ENCODE measurements at places on chromosomes 1 and 21. TPM values are rescaled to one million over a fixed set of nuclear protein-coding genes. Genes with fewer than 3 reads are reported as not detected.

DNA sequence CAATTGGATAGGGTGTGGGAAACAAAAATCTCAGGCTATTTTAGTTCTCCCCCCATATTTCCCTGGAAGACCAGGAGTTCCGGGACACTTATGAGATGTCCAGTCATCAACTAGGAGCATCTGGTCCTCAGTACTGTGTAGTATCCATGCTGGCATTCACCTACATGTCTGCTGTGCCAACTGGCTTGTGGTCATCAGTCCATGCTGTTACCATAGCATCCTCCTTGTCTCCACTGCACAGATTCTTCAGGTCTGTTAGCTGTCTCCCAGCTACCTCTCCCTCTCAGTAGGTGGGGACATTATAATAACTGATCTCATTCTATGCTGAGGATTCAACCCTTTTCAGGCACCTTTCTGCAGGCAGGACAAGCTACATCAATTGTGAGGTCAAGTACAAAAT lies 302.9 kb downstream of the BARHL2 start:
- H3K27me3 ChIP-seq, result no peaks in the 10 kb centered on the region
- no peak overlapping the region for H3K27ac ChIP-seq
- no peaks in the 10 kb centered on the region for H3K36me3 ChIP-seq
- H3K4me3 ChIP-seq, result no peak overlapping the region
- H3K4me1 ChIP-seq, result no peaks in the 10 kb centered on the region

DNA sequence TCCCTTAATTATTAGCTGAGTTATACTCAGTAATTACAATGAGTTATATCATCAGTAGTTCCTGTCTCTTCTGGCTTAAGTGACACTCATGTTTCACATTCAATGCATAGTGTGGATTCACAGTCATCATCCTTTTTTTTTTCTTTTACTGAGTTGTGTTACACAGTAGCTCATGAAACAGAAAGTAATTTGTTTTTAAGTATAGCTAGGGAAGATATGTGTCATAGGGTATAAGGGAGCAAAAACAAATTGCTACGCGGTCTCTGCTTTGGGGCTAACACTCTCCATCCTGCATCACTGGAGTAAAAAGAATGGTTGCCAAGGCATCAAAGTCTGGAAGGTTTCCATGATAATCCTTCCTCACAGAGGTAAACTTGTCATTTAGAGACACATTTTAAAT lies 971.7 kb upstream of the NCAM2 start:
- no peaks in the 10 kb centered on the region for H3K4me1 ChIP-seq
- DNase-seq, result no peak
- no peaks in the 10 kb centered on the region for H3K36me3 ChIP-seq
- H3K27ac ChIP-seq, result no peak overlapping the region
- no peaks in the 10 kb centered on the region for H3K27me3 ChIP-seq

GRCh38 chr21:16517383-16517782 lies 787.6 kb downstream of the USP25 start:
- no peak for DNase-seq
- no peaks in the 10 kb centered on the region for H3K27me3 ChIP-seq
- H3K4me3 ChIP-seq, result no peak overlapping the region
- no peaks in the 10 kb centered on the region for H3K4me1 ChIP-seq
- no peak overlapping the region for H3K27ac ChIP-seq
- no peaks in the 10 kb centered on the region for H3K36me3 ChIP-seq

DNA sequence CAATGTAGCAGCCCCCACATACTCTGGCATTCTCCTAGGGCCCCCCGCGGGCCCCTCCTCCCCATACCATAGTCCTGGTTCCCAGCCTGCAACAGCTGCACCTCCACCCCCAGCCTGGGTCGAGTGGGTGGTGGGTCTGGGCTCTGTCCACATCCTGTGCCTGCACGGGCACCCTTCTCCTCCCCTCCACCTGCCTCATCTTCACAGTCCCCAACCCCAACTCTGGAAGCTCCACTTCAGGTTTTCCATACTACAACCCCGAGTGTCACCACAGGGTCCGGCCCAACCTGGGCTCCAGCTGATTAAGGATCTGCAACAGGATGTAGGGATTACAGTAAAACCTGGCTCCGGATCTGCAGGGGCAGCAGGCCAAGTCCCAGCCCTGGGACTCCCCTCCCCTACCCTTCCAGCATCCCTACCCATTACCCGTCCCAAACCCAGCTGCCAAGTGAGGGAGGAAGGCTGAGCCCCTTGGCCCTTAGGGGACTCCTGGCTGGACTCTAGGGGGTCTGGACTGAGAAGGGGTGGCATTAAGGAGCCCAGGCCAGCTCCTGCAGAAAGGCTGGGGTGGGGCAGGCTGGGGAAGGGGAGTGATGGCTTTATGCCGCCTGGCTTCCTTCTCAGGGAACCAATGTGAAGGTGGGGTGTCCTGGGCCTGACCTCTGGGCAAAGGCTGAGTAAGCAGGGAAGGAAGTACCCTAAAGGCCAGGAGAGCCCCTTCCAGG lies 116.8 kb downstream of the CASZ1 start:
- H3K4me1 ChIP-seq, result no peaks in the 10 kb centered on the region
- no peak overlapping the region for H3K4me3 ChIP-seq
- H3K27ac ChIP-seq, result no peak overlapping the region

DNA sequence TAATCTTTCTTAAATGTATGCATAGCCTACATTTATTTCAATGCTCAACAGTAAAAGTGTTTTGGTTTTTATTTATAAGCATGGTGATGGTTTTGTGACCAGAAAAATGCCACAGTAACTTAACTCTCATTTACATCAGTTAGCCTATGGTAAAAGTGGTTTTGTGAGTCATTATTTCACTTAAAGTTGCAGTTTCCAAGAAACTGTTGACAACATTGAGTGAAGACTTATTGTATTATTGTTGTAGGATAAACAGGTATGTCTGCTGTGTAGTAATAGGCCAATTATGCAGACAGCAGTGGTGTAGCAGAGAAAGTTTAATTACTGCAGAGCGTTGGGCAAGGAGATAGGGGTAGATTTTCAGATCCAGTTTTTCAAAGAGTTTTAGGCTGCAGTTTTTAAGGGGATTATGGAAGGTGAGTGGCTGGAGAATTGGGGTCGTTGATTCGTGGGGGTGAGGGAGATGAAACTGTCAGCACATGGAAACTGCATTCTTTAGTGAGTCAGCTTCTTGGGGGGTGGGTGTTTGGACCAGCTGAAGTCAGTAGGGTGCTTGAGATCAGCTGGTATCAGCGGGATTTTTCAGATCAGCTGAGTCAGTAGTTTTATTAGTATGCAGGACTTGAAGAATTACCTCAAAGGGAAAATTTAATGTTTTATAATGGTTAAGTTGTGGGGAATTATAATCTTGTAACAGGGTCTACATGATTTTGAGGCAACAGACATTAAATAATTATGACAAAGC lies 168.7 kb upstream of the FMN2 start:
- DNase-seq, result no peak
- no peaks in the 10 kb centered on the region for H3K36me3 ChIP-seq
- no peak overlapping the region for H3K27ac ChIP-seq
- H3K4me3 ChIP-seq, result no peak overlapping the region

DNA sequence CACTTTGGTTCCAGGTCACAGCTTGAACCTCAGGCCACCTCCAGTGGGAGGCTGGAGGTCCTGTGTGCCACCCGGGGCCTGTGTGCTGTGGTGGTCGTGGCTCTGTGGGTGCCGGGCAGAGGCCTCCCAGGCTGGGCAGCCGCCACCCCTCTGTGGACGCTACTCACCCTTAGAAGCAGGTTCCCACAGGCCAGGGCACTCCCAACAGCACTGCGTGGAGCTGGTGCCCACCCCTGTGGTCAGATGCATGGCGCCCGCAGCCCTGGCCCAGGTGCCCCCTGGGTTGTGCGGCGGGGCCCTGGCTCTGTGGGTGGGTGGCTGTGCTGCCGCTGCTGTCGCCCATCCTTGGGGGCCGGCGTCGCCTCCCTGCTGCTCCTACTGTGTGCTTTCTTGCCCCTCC lies 39.7 kb downstream of the SKI start:
- H3K27ac ChIP-seq, result no peak overlapping the region
- no peaks in the 10 kb centered on the region for H3K27me3 ChIP-seq
- no peak overlapping the region for H3K4me3 ChIP-seq
- peaks cover 24% of the 10 kb centered on the region for H3K4me1 ChIP-seq
- DNase-seq, result no peak

DNA sequence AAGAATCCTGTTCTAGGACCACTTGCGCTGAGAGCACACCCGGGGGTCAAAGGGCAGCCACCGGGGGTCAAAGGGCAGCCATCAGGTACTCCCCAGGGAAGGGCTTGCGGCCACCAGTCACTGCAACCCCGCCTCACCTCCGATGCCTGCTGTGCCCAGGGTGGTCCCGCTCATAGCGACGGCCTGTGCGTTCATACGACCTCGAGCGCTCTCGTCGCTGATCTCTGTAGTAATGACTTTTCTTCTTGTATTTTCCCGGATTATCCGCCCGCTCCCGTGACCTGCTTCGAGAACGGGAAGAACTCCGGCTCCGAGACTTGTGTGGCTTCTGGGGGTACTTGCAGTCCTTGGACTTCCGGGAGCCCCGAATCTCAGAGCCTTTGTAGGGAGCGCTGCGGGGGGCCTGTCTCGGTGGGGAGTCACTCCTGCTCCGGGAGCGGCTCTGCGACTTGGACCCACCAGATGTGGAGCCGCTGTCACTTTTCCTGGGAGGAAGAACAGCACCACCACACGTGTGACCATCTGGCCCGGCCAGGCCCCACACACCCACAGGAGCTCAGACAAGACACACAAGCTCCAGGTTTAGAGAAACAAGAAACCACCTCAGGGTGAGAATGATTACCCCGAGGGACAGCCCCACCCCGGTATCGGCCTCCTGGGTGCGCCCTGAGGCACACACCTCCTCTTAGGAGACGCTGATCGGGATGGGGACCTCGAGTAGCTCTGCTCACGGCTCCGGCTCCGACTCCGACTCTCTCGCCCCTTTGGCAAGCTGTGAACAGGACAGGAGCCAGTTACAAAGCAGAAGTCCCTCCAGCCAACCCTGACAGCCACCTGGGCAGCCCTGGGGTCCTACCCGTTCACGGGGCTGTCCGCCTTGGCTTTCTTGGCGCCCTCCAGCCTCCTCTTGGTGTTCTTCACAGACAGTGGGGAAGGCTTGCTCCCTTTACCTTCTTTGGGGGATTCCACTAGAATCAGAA lies 11.7 kb downstream of the CCNL2 start:
- peaks cover 3% of the 10 kb centered on the region for H3K4me1 ChIP-seq
- H3K27ac ChIP-seq, result no peak overlapping the region
- no peak overlapping the region for H3K4me3 ChIP-seq

DNA sequence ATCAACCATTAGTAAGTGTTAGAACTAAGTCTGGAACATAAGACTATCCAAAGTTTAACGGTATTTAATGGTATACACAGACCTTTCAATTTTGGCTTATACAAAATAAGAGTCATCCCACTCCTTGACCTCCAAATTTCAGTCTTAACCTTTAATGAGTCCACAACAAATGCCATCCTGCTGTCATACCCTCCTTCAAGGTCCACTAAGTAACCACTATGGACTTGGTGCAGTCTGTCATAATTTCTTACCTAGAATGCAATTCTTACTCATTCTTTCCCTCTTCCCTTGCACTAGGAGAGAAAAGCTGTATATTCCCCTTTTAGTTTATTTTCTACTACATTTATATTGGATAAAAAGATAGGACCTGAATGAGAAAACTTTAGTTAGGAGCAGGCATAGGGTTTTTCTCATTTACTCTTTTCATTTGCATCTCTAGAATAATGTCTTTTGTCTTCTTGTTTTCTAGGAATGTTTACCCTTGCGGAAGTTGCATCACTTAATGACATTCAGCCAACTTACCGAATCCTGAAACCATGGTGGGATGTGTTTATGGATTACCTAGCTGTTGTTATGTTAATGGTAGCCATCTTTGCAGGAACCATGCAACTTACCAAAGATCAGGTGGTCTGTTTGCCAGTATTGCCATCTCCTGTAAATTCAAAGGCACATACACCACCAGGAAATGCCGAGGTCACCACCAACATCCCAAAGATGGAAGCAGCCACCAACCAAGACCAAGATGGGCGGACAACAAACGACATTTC lies 62.1 kb upstream of the ZNF326 start:
- DNase-seq, result no peak
- peaks cover 48% of the 10 kb centered on the region for H3K36me3 ChIP-seq
- H3K27ac ChIP-seq, result no peak overlapping the region
- H3K4me1 ChIP-seq, result peaks cover 1% of the 10 kb centered on the region

GRCh38 chr1:221316491-221317056 lies 425.3 kb downstream of the DUSP10 start:
- no peak for DNase-seq
- H3K4me3 ChIP-seq, result no peak overlapping the region
- H3K27me3 ChIP-seq, result no peaks in the 10 kb centered on the region
- no peaks in the 10 kb centered on the region for H3K36me3 ChIP-seq
- H3K27ac ChIP-seq, result no peak overlapping the region
- no peaks in the 10 kb centered on the region for H3K4me1 ChIP-seq

DNA sequence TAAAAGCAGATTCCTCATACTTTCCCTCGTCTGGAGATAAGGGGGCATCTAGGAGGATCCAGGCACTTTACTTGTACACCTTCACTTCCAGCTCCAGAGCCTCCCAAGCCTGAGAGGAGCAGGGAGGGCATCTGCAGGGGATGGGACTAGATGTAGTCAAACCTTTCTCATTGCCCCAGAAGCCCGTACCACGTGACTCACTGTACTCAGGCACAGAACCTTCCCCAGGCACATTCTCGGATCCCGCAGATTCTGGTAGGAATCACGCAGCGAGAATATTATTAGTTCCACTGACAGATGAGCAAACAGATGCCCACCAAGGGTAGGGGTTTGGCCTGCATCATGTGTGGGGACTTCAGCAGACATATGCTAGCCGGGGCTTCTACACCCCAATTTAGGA lies 25.2 kb upstream of the TNR start:
- H3K36me3 ChIP-seq, result no peaks in the 10 kb centered on the region
- H3K27ac ChIP-seq, result no peak overlapping the region
- H3K4me1 ChIP-seq, result no peaks in the 10 kb centered on the region
- H3K4me3 ChIP-seq, result no peak overlapping the region
- H3K27me3 ChIP-seq, result no peaks in the 10 kb centered on the region

DNA sequence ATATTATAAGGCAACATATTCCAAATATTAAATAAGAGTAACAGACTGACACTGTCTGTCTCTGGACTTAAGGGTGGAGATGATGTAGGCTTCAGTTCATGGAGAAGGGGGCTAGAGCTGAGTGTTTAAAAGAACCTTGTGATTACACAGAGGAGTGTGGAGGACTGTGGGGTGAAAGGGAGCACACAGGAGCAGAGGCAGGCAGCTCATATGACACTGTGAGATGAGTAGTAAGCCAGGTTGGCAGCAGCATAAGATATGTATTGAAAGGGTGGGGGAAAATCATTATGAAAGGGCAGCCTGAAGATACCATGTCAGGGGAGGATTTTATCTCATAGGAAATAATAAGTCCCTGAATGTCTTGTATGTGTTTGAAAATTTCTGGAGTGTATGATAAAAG lies 104.5 kb downstream of the AK5 start:
- H3K4me1 ChIP-seq, result peaks cover 2% of the 10 kb centered on the region
- H3K36me3 ChIP-seq, result no peaks in the 10 kb centered on the region
- no peak for DNase-seq
- H3K27me3 ChIP-seq, result no peaks in the 10 kb centered on the region
- no peak overlapping the region for H3K4me3 ChIP-seq

The KCNJ10 gene
- total RNA-seq, result not detected

The ACTL8 gene
- not detected for total RNA-seq

The RHCE gene
- 0.13 TPM for total RNA-seq

The CFH gene
- total RNA-seq, result 1.4 TPM

The DDR2 gene
- total RNA-seq, result 0.08 TPM

The NAV1 gene
- 1.1 TPM for total RNA-seq

The AMY2A gene
- not detected for total RNA-seq

Data from activated CD8-positive, alpha-beta T cell treated with anti-CD3 and anti-CD28 coated beads, Interleukin-2, amount 10 ng/mL, durations not matched to agents 7 days and 5 days (primary cell).